A673 (cell line): ENCODE measurements at places on chromosomes 3 and 15. TPM values are rescaled to one million over a fixed set of nuclear protein-coding genes. Genes with fewer than 3 reads are reported as not detected.

The RETNLB gene
- not detected in 2 replicates for total RNA-seq

- no peak for DNase-seq
- no peaks in the 10 kb centered on the region for H3K27me3 ChIP-seq
- no peak overlapping the region for H3K27ac ChIP-seq
- no peaks in the 10 kb centered on the region for H3K4me1 ChIP-seq
- no peaks in the 10 kb centered on the region for H3K36me3 ChIP-seq
- H3K4me3 ChIP-seq = no peak overlapping the region
These were observed 171.6 kb upstream of the MBNL1 start for GRCh38 chr3:152097120-152097519.

GRCh38 chr15:56917652-56918045, 795 bp upstream of the TCF12 start:
- no peaks in the 10 kb centered on the region for H3K27me3 ChIP-seq
- peaks cover 22% of the 10 kb centered on the region for H3K36me3 ChIP-seq

GRCh38 chr3:33358172-33358781, 81.0 kb downstream of the FBXL2 start:
- no peaks in the 10 kb centered on the region for H3K27me3 ChIP-seq
- no peak for DNase-seq
- no peak overlapping the region for H3K27ac ChIP-seq

- no peaks in the 10 kb centered on the region for H3K4me1 ChIP-seq
- no peak for DNase-seq
- no peak overlapping the region for H3K27ac ChIP-seq
- H3K4me3 ChIP-seq = no peak overlapping the region
- H3K36me3 ChIP-seq = no peaks in the 10 kb centered on the region
These were observed 753.9 kb downstream of the TUSC7 start for GRCh38 chr3:117463276-117464115.

DNA sequence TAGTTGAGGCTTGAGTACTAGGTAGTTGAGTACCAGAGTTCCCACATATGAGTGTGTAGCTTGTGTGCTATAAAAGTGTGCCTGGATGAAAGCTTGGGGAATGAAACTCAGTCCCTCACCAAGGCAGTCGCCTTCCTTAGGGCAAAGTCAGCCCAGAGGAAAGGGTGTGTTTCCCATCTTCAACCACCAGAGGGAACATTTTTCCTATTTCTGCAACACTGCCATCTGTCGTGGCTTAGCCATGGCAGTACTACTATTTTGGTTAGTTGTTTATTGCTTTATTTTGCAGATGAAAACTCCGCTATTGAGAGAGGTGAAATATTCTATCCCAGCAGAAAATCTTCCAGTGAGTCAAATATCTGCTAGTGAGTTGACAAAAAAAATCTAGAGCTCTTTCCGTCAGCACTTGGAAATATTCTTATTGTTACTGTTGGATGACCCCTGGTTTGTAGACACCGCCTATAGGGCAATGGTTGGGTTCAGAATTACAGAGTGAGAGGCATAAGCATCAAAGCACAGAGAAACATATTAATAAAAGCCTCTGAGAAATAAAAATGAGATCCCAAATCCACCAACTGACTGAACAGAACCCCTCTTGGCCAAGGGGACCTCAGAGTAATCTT, 239.9 kb downstream of the CPNE4 start:
- peak overlapping the region; percentile 77 for H3K27ac ChIP-seq
- H3K27me3 ChIP-seq = no peaks in the 10 kb centered on the region
- DNase-seq = peak; percentile 83

DNA sequence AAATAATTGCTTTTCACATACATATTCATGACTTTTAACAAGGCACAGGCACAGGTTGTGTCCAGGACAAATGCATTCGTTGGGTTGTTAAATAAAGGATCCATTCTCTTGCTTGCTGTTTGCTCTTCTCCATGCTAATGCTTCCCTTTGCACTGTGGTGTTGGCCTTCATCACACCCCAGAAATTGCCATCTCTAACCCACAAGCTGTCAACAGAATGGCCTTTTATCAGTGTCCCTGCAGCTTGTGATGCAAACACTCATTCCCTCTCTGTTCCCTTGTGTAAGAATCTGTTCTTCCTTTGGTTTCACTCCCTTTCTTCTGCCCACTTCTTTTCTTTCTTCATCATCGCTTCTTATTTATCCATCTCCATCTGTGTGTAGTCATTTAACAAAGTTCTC, 72.2 kb downstream of the SLC7A14 start:
- H3K4me1 ChIP-seq = no peaks in the 10 kb centered on the region
- H3K36me3 ChIP-seq = no peaks in the 10 kb centered on the region
- H3K27me3 ChIP-seq = no peaks in the 10 kb centered on the region
- no peak for DNase-seq
- H3K4me3 ChIP-seq = no peak overlapping the region
